ENCODE measurements at places on chromosomes 7 and 10. TPM values are rescaled to one million over a fixed set of nuclear protein-coding genes. Genes with fewer than 3 reads are reported as not detected.

GRCh38 chr7:151228024-151228866, 1.2 kb upstream of the ABCF2 start:
- peak; percentile 28 for DNase-seq

GRCh38 chr10:101545898-101546297, 42.2 kb downstream of the POLL start:
- DNase-seq: no peak

- peak; percentile 63 for DNase-seq
These were observed 163.3 kb downstream of the GRID1 start for GRCh38 chr10:86203162-86203905.

- DNase-seq: peak; percentile 91
These were observed 83.0 kb upstream of the DUSP5 start for GRCh38 chr10:110414548-110415309.

DNA sequence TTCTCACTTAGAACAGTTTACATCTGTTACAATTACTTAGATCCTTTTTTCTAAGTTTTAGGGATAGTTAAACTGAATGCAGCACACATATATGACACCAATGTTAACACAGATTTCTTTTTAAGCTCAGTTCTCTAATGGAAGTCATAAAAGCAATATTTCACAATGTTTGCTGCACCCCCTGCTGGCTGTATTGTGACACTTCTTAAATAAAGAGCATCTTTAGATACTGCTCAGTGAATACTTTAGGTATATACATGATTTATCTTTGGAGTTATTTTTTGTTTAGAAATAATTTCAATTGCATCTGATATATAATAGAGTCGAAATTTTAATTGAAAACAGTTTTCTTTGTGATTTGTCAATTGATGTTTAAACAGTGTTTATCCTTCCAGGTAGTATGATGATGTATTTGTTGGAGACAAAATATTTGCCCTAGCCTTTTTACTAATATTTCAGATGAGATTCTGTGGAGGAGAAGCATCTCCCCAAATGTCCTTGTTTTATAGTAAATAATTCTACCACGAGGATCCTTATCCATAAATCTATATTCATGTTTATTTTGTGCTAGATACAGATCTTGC, 174.4 kb downstream of the ST7 start:
- DNase-seq: no peak

DNA sequence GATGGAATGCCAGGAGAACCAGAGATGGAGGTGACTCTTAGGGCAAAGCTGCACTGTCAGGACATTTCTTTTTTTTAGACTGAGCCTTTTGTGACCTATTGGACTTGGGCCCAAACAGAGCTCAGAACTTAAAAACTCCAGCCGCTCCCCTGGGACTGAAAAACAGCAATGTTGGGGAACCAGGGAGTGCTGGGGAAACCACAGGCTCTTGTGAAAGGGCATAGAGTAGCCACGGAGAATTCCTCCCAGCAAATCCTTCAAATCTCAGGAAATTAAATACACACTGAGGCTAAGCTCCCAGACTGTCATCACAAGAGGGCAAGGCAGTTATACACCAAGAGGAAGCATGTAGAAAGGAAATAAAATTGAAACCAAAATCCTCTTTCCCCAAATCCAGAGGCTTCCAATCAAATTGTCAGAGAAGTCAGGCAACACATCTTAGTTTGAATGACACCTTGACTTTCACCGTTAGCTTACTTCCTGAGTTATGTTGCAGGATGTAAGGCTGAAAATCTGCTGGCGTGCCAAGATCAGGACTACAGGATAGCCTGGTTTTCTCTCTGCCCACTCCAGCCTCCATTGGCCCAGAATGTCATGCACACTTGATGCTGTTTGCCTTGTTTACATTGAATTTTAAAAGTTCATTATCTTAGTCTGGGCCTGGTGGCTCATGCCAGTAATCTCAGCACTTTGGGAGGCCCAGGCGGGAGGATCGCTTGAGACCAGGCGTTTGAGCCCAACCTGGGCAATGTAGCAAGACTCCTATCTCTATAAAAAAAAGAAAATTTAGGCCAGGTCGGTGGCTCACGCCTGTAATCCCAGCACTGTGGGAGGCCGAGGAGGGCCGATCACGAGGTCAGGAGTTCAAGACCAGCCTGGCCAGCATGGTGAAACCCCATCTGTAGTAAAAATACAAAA, 2.6 kb upstream of the RFC2 start:
- no peak for DNase-seq

- no peak for DNase-seq
These were observed 193.6 kb downstream of the MBL2 start for GRCh38 chr10:52578871-52579405.

- DNase-seq: no peak
These were observed 25.5 kb downstream of the C10orf105 start for GRCh38 chr10:71694039-71694501.

DNA sequence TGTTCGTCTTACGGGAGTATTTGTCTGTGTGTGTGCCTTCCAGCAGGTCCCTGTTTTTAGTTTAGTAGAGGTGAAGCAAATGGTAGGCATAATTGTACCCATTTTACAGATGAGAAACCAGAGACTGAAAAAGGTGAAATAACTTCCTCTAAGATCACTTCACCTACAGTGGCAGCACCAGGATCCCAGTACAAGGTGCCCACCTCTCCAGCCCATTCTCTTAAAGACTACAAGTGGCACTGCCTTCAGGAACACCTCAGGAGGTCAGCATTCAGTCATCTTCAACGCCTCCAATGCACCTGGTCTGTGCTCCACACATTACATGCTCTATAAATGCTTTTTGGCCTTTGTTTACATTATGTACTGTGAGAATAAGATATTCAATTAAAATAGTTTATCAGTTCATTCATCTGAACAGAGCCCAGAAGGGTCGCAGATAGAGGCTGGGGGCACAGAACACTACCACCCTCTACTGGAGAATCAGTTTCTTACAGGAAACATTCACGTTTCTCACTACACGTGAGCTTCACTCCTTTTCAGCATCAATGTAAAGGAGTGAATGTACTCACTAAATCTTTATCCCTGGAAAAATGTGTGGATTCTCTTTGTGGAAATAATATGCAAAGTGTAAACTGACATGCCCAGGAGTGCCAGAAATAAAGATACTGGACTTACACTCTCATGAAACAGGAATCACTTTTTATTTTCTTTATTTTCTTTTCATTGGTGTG, 45.5 kb upstream of the ABLIM1 start:
- DNase-seq: no peak

DNA sequence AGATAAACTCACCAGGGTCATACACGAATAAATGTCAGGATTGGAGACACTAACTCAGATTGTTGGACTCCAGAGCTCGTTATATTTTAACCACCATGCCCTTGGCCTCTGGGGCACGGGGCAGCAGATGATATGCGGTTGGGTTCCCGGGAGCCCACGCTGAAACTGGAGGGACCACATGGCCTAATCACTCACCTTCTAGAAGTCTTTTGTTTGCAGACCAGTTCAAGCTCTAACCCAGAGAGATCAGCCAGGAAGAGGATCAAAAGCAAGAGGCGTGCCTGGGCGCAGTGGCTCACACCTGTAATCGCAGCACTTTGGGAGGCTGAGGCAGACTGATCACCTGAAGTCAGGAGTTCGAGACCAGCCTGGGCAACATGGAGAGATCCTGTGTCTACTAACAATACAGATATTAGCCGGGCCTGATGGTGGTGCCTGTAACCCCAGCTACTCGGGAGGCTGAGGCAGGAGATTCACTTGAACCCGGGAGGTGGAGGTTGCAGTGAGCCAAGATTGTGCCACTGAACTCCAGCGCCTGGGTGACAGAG, 42.6 kb upstream of the ECHDC3 start:
- DNase-seq: no peak

DNA sequence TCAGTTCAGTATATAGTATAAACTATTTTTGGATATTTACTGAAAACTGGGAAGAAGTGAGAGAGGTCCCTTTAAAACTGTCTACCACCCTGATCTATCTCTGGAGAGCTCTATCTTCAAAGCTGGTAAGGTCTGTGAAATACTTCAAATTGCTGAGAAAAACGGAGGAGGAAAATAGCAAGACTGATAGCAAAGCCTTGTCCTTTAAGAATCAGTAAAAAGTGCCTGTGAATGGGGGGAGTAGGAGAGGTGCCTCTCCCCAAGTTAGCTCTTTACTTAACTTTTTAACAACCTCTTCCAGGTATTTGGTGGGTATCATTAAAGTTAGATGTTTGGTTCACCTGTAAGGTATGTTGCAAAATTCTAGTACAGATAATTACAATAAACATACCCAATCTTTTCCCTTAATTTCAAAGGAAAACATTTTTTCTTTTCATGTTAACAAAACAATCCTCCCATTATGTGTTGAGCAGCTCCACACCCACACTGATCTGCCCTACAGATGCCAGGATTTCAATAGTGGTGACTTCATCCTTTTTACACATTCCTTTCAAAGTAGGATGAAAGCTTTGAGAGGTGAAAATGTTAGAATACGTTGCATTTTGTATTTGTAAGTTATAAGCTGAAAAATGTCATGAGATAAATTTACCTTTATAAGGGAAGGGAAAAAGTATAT, 149.2 kb downstream of the CRPPA start:
- no peak for DNase-seq

DNA sequence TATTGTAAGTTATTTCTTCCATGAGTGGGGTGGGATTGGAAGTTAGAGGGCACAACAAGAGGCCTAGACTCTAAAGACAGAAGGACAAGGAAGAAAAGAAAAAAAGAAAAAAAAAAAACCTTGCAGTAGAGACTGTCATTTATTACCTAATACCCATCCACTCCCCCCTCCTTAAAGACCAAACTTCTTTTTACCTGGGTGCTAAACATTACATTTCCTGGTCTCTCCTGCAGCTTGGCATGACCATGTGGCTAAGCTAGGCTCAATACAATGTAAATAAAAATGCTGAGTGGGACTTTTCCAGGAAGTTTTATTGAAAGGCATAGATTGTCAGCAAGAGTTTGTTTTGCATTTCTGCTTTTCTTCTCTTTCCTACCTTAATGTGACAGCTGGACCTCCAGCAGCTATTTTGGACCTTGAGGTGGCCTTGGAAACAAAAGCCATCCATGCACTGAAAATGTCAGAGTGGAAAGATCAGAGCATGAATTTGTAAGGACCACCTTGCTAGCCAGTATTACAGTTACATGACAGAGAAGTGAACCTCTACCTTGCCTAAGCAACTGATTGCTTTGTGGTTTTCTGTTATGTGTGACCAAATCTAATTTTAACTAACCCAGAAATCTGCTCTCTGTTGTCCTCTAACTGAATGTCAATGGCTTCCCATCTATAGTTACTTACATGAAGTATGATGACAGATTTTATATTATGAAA, 81.3 kb upstream of the SFMBT2 start:
- DNase-seq: no peak

- DNase-seq: no peak
These were observed 54.2 kb downstream of the ELFN1 start for GRCh38 chr7:1724118-1724910.

DNA sequence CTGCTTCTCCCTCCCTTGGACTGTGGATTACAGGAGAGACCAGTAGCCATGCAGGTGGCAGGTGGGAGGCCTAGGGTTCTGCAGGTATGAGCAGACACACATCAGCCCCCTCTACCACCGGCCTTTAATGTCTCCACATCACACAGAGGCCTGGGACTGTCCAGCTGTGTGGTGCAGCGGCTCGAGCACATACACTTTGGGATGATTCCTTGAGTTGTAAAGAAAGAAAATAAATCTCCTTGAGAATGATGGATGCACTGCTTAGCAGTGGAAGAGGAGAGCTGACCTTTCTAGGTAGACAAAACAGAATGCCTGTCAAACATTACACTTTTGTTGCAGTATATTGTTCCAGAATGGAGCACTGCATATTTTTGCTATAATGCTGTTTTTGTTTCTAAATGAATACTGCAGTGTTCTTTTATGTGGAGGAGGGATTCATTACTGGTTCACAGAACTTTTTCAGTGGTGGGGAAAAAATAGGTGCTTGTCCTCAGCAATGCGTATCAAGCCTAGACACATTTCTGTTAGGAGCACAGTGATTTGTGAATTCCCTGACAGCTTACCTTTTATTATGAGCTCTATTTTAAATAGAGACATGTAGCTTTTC, 66.0 kb downstream of the PTPRE start:
- DNase-seq: no peak

The ABCB1 gene
- 3.3 TPM for polyA plus RNA-seq

The ITIH2 gene
- polyA plus RNA-seq: not detected

The LRRC4 gene
- 1.4 TPM for polyA plus RNA-seq

The FAS gene
- polyA plus RNA-seq: 9.7 TPM

The NKX2-3 gene
- polyA plus RNA-seq: 29.3 TPM

The CPA4 gene
- polyA plus RNA-seq: 0.20 TPM

The ACTR3C gene
- polyA plus RNA-seq: 1.6 TPM

Data from spleen (tissue), 13 donors.